HTR-8/SVneo (cell line): ENCODE measurements at places on chromosomes 7 and 10.
A peak's percentile ranks its signal among the peaks of the same experiment; 100 is the strongest.

DNA sequence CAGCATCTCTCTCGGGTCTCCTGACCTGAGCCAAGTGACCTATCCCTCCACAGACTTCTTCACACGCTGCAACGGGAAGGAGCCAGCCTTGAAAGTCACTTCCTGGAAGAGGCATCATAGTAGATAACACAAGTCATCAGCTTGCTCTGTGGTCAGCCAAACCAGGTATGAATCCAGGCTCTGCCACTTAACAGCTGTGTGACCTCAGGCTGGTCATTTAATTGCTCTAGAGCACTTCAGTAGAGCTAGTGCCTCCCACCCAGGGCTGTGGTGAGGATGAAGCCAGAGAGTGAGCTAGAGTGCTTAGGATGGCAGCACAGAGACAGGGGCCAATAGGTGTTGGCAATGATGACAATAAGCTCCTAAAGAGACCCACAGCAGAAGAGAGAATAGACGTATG lies 247.7 kb upstream of the ZMIZ1 start:
- no peak for DNase-seq

- no peak for DNase-seq
These were observed 205.8 kb downstream of the HECW1 start for GRCh38 chr7:43318188-43318770.

DNA sequence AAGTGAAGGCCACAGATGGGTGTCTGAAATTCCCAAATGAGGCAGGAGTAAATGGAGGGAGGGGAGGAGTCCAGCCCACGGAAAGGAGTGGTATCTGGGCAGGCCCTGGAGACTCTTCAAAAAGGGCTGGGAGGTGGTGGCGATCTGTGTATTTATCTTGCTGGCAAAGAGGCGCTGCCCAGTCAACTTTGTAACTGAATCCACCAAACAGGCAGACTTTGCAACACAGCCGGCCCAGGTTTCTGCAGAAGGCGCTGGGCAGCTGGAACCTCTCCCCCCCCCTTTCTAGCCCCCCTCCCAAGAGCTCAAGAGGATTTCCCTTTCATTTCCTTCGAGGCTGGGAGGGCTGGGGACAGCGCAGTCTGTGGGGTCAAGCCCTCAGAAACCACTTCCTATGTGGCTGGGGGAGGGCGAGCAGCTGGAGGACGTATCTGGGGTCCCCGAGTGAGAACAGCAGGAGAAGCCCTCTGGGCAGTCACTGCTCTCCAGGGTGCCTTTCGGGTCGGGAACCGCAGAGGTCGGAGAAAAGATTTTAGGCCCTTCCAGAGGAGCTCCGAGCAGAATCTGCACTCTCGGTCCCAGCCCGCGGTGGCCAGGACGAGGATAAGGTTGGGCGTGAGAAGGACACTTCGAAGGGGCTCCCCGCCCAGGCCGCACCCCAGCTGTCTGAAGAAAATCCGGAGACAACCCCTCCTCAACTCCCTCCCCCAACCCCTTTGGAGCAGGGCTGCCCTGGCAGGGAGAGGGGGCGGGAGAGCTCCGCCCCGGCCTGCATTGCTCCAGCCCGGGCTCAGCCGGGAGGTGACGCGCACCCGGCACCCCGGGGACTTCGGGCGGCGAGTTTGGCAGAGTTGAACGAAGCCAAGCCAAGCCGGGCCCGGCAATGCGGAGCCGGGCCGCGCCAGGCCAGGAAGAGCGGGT lies 965 bp downstream of the ZCCHC24 start:
- DNase-seq, result peak; percentile 56

DNA sequence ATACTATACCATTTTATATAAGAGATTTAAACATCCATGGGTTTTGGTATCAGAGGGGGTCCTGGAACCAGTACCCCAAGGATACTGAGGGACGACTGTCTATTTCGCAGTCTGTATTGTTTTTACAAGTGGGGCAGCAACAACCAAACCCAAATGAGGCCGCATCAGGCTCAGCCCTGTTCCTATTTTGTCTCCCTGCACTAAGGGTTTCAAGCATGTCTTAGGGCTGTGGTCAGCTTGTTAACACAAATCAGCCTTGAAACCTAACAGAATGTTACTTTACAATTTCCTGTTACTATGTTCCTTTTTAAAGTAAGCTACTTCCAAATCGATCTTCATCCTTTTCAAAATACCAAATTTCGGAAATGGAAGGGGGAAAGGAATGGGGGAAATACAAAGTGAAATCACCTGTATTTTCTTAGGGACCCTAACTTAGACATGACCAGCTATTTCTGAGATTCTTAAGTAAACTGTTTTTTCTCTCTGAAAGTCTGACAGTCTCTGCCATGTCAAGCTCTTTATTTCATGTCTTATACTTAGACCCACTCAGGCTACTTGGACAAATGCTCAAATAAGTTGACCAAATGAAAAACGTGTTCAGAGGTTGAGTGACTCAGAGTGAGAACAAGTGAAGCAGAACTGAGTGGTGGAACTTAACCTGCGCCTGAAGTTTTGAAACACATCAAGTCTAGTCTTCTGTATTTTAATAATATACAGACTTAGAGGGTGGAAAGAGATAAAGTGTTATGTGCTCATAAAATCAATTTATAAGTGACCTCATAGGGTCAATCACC lies 75.8 kb downstream of the C1GALT1 start:
- no peak for DNase-seq

DNA sequence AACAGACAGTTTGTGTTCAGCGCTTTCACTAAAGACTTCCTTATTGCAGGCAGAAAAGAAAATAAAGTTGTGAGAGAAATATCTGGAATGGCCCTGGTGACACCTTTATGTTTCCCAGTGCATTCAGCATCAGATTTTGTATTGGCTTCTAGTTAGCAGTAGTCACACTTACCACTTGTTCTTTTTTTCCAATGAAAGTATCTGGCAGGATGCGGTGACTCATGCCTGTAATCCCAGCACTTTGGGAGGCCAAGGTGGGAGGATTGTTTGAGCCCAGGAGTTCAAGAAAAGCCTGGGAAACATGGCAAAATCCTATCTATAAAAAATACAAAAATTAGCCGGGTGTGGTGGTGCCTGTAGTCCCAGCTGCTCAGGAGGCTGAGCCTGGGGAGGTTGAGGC lies 649.6 kb downstream of the LRMDA start:
- no peak for DNase-seq

DNA sequence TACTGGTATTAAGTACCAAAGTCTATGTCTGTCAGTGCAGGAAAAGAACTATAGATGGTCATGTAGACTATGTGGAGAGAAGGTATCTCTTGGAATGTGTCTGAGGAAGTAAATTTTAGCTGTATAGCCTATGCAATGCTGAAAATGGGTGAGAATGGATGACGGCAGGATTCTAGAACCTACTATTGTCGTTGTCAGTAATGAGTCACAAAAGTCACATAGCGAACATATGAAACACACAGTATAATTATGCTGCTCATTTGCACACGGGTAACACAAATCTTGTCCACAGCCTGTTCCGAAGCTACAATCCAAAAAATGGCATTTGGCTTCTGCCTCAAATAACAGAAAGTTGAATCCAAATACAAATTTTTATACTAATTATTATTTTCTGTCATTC lies 33.6 kb upstream of the KMT2E start:
- DNase-seq, result no peak

DNA sequence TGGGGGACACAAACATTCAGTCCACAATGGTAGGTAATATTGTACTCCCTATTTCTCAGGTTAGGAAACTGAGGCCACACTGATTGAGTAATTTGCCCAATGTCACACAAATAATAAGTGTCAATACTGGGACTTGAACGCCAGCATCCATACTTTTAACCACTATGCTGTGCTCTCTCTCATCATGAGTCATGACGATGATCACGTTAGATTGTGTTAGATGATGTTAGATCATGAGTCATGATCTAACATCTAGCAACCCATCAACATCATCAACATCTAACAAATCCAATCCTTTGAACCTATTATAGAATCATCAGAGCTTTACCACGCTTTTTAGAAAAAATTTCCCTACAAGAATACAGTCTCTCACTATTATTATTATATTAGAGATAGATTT lies 28.1 kb upstream of the HERPUD2 start:
- DNase-seq, result no peak

- no peak for DNase-seq
These were observed 35.9 kb downstream of the CCDC3 start for GRCh38 chr10:12965571-12965970.

- DNase-seq, result no peak
These were observed 263.0 kb downstream of the GRID1 start for GRCh38 chr10:86103391-86104101.

GRCh38 chr10:77969114-77969513 lies 42.6 kb upstream of the DLG5 start:
- no peak for DNase-seq

- DNase-seq, result no peak
These were observed 8.6 kb downstream of the MARVELD1 start for GRCh38 chr10:97721871-97722780.

DNA sequence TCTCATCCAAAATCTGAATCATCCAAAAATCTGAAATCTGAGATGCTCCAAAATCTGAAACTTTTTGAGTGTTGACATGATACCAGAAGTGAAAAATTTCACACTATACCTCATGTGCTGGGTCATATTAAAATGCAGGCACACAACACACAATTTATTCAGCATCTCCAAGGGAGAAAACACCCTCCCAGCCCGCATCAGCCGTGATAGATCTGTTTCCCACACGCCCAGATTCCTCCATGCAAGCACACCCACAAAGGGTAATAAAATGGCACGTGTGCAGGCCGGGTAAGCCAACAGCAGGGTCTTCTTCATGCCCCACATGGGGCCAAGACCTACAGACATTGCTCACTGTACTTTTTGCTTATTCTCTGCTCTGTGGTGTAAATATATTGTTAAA lies 173.1 kb upstream of the FERD3L start:
- DNase-seq, result no peak

DNA sequence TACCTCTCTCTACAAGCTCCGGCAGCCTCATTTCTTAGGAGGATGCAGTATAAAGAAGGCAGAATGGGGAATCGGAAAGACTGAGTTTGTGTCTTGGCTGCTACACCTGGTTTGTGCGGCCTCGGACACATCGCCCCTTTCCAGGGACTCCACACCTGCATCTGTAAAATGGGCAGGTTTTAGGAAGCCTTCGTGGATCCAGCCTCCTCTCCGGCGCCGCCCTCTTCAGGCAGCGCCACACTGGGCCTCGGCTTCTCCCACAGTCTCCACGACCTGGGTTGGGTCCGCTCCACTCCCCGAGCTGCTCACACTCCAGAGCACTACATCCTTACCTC lies 341 bp downstream of the GOT1 start:
- DNase-seq, result no peak

- DNase-seq, result peak; percentile 59
These were observed 717.3 kb downstream of the XPNPEP1 start for GRCh38 chr10:109205929-109206585.

DNA sequence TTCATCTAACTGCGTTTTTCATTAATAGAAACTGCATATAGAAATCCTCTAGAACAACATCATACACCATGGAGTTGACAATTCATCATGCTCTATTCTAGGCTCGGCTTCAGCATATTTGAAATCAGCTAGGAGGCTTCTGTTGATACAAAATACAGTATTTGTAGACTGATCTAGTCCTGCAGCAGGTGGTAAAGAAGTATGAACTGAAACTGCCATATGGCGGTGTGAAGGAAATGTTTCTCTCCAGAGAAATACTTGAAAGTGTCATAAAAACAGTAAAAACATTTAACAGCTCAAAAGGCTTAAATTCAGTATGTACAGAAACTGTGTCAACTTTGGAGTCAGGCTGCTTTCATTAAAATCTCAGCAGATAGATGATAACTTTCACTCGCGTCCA lies 32.0 kb upstream of the MYO3A start:
- no peak for DNase-seq

GRCh38 chr7:111784296-111784695 lies 222.0 kb upstream of the IMMP2L start:
- no peak for DNase-seq

- DNase-seq, result no peak
These were observed 63.4 kb downstream of the CSGALNACT2 start for GRCh38 chr10:43201545-43202131.

- no peak for DNase-seq
These were observed 163.1 kb upstream of the HGF start for GRCh38 chr7:81932936-81933335.

GRCh38 chr7:44102846-44103565 lies 1.1 kb upstream of the AEBP1 start:
- DNase-seq, result no peak

- no peak for DNase-seq
These were observed 30.6 kb downstream of the FAM204A start for GRCh38 chr10:118311505-118311904.

DNA sequence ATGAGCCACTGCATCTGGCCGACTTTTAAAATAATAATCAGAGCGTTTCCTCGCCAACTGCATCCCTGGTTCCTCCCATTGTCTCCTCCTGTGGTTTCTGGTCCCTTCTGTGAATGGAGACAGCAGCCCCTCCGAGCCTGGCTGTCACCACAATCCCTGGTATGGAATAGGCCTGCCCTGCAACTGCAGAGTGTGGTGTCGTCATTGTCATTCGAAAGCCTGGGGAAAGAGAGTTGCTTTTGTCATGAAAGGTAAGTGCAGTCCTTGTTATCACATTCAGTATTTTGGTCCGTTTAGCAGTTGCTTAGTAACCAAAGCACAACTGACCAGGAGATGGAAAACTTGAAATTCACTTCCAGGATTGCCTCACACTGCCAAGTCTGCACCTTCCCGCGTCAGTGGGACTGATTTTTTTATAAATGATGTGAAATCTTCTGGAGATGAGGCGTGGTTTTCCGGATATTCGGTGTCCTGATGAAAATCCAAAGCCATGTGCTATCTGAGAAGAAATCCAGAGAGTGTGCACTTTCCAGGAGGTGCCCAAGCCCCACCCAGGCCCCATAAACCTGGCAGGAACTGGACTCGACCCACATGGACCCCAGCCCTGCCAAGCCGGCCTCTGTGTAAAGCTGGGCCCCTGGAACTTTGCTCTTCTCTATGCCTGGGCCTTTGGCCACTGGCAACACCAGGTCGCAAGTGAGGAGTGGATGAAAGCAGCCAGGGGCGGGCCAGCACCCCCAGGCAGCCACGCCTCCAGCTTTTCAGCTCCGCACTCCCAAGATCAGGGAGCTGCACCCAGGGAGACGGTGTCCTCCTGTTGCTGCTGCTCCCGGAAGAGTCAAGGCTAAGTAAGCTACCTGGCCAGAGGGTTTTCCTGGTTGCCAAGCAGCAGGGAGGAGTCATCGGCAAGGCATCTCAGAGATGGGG lies 133.7 kb upstream of the SH2B2 start:
- peak; percentile 59 for DNase-seq

DNA sequence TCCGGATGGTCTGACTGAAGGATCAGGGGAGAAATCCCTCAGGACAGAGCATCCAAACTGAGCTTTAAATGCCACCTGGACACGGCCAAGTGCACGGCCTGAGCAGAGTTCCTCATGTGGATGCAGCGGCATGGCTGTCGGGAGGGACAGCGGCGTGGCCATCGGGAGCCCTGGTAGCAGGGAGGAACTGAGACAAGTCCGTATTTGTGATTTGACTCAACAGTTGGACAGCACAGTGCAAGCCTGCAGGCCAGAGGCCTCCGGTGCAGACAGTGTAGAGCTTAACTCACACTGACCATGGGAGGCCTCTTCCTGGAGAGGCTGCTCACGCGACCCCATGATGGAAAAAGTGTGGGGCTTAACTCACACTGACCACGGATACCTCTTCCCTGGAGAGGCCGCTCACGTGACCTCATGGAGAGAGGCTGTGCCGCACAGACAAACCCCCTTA lies 207.4 kb downstream of the DIP2C start:
- no peak for DNase-seq
